ENCODE measurements at places on chromosomes 13 and 19. TPM values are rescaled to one million over a fixed set of nuclear protein-coding genes. Genes with fewer than 3 reads are reported as not detected.

DNA sequence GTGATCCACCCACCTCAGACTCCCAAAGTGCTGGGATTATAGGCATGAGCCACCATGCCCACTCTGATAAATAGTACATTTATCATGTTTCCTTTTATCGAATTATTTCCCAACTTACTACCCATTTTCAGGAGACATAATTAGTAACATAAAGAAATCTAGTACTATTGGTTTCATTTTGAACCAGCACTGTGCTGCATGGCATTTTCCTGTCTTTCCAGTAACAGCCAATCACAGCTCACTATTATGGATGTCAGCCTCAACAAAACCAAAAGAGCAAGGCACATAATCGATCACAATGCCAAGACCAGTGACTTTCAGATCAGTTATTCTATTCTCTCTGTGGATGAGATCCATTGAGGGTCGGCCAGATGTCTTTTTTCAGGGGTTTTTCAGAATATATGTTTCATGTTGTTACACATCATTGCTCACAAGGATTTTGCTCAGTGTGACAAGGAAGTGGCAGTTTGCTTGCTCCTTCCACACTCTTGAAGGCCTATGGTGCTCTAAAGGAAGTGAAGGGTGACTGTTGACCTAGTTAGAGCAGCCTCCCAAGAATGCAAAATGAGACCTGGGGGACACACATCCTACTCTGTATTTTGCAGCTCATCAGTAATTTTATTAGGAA, 233.4 kb downstream of the KCNRG start:
- no peak for DNase-seq

DNA sequence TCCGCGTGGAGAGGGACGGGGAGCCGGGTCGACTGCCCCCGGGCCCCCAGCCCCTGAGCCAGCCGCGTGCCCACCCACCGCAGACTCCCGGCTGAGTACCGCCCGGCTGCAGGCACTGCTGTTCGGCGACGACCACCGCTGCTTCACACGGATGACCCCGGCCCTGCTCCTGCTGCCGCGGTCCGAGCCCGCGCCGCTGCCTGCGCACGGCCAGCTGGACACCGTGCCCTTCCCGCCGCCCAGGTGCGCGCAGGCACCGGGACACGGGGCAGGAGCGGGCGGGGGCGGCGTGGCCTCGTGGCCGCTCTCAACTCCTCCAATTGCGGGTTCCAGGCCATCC, 1.6 kb downstream of the AMH start:
- DNase-seq: no peak

CGB2 gene
- not detected for total RNA-seq

ZNF382 gene
- total RNA-seq: 25.0 TPM

DENND1C gene
- total RNA-seq: 92.1 TPM

ADGRE3 gene
- total RNA-seq: not detected

GRCh38 chr19:18987456-18987855, 45.9 kb downstream of the SUGP2 start:
- no peak for DNase-seq

ZIC5 gene
- total RNA-seq: not detected

ZNF93 gene
- total RNA-seq: 23.5 TPM

ZNF345 gene
- total RNA-seq: 9.9 TPM

NOTCH3 gene
- 0.02 TPM for total RNA-seq

- DNase-seq: no peak
Measured at GRCh38 chr19:39171479-39172465, 25.0 kb upstream of the NCCRP1 start.

FFAR1 gene
- total RNA-seq: 1.4 TPM

FAM83E gene
- total RNA-seq: 8.5 TPM

- peak; percentile 14 for DNase-seq
Measured at GRCh38 chr19:6811906-6812305, 39.4 kb downstream of the VAV1 start.

ZNF835 gene
- 0.53 TPM for total RNA-seq

- DNase-seq: peak; percentile 53
Measured at GRCh38 chr19:1410136-1410786, 2.9 kb downstream of the DAZAP1 start.

GRCh38 chr19:44735011-44735410, 13.5 kb upstream of the BCL3 start:
- no peak for DNase-seq

- DNase-seq: peak; percentile 42
Measured at GRCh38 chr19:5891938-5892771, 11.4 kb downstream of the NDUFA11 start.

DNA sequence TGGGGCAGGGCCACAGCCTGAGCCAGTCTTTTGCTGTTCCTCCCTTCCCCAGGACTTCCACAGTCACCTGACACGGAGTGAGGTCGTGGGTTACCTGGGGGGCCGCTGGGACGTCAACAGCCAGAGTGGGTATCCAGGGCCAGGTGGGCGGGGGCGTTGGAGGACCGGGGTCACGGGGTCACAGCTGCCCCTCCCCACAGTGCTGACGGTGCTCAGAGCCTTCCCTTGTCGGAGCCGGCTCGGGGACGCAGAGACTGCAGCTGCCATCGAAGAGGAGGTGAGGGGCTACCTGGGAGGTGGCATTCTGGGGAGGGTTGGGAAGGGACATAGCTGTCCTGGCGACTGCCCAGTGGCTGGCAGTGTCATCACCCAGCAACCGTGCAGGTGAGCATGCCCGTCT, 11.5 kb downstream of the MPND start:
- no peak for DNase-seq

DNA sequence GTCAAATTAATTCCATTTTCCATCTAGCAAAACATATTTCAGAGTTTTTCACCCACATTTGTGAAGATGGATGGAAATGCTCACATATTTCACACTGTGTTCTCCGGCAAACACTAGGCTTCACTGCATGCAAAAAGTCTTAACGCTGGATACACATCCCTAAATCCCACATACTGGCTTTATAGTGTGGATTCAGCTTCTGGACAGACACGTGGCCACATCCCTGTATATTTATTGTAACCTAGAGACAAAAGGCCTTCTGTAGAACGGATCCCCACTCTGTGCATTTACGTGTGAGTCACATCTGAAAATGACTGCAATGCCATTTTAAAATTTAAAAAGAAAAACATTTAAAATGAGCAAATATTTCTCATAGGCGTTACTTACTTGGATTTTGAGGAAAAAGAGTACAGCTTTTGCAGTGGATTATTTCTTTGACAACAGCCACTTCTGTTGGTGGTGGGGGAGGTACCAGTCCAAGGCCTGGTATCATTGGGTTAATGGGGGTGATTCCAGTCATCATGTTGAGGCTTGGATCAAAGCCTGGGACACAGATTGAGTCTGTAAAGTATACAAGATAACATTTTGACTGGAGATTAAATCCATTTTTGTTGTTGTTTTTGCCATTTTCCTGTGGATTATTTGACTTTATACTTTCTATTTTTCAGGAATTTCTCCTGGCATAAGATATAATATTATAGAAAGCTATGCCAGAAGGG, 337.7 kb downstream of the DNAJC15 start:
- no peak for DNase-seq

DNA sequence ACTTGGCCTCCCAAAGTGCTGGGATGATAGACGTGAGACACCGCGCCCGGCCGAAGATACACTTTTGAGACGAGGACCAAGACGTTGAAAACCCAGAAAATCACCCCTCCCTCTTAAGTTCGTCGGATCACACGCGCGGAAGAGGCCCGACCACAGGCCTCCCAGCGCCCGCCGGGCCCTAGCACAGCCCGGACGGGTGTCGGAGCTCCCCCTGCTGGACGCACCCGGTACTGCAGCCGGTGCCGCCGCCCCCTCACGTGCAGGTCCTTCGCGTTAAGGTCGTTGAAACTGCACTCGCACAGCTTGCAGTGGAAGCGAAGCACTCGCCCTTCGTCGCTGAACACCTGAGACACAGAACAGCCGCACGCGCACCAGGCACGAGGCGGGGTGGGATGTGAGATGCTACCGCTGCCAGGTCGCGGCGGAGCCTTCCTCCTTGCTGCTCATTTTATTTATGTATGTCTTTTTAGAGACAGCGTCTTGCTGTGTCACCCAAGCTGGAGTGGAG, 35.7 kb upstream of the MATK start:
- peak; percentile 88 for DNase-seq

ATP8B3 gene
- total RNA-seq: 12.1 TPM

DNA sequence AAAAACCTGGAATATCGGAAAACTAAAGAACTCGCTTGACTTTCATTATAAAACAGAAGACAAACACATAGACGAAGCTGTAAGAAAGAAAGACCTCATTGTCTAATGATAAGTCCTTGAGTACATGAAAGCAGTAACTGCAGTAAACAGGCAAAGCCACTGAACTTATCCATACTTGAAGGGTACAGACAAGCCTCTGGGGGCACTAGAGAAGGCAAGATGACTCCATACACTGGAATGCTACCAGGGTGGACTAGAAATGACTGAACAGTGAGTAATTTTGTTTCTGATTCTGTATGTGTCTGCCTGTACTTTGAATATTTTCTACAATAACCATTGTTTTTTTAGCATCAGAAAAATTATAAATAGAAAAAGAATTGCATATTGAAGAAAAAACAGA, 507.9 kb downstream of the UQCRFS1 start:
- DNase-seq: no peak

KLK15 gene
- not detected for total RNA-seq

GRCh38 chr13:28654276-28654675, 4.7 kb upstream of the POMP start:
- no peak for DNase-seq

MAB21L1 gene
- not detected for total RNA-seq

DNA sequence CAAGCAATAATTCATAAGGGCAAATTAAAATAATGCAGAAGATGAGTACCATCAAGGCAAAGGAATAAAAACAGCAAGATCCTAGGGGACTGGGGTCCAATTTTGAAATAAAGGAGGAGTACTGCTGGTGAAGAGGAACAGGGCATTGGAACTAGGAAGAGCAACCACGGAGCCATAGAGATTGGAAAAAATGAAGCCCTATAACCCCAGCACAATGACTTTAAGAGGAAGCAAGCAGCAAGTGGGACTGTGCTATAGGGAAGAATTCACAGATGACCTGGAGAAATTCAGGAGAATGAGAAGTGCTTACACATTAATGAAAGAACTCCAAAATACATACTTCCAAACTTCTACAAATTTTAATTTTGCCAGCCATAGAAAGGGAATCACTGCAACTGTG, 44.9 kb upstream of the ITM2B start:
- DNase-seq: no peak

GDF15 gene
- 0.60 TPM for total RNA-seq

- peak; percentile 83 for DNase-seq
Measured at GRCh38 chr19:50358483-50359327, 6.7 kb downstream of the NAPSA start.

DNA sequence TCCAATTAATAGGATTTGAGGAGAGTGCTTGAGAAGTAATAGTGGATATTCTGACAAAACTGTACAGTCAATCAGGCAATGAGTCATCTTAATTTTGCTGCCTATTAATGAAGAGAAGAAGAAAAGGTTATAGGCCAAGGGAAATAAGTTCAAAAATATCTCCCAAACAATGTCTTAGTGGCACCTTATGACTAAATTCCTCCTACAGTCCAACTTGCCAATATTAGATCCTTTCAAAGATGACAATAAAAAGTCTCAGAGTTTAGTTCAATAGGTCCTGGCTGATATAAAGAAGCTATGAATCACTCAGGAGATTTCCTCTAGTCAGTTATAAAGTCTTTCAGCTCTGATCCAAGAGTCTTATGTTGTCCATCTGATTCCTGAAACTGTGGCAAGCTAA, 27.9 kb downstream of the UGGT2 start:
- no peak for DNase-seq

GRCh38 chr13:98978280-98978679, 416 bp upstream of the DOCK9 start:
- DNase-seq: no peak

DNA sequence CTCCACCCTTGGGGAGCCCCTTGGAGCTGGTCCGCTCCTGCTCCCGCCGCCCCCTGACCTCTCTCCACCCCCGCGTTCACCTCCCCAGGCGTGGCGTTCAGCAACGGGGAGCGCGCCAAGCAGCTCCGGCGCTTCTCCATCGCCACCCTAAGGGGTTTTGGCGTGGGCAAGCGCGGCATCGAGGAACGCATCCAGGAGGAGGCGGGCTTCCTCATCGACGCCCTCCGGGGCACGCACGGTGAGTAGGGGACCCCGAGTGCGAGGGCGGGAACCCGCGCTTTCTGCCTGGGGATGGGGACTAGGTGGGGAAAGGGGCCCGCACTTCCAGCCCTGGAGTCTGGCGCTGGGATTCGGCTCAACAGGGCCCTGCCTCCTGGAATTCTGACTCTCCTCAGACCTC, 1.7 kb downstream of the CYP2A13 start:
- no peak for DNase-seq

ZNF772 gene
- total RNA-seq: 7.7 TPM

SHANK1 gene
- total RNA-seq: not detected

SYT5 gene
- 1.9 TPM for total RNA-seq

- DNase-seq: no peak
Measured at GRCh38 chr19:13092158-13092543, 10.5 kb downstream of the LYL1 start.

DPF1 gene
- total RNA-seq: 0.99 TPM

RDH8 gene
- not detected for total RNA-seq

DNA sequence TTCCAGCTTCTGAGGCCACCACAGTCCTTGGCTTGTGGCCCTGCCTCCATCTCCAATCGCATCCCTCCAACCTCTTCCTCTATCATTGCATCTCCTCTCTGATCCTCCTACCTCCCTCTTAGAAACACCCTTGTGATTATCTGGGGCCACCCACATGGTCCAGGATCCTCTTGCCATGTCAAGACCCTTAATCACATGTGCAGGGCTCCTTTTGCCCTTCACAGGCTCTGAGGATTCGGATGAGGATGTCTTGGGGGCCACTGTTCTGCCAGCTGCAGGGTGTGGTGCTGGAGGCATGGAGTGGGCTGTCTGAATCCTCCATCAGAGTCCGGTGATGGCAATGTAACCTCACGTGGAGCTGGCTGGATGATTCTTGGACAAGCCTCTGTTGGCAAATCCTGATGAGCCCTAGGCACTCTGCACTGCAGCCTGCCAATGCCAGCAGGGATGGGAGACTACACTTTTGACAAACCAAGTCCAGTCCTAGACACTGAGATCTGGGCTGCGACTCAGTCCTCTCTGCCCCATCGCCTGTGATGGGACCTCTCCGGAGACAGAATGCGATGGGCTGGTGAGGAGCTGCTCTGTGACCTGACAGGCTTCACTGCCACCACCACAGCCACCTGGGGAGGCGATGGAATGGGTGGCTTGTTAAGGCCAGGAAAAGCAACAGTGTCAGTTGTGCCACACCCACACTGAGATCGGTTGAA, 61.2 kb downstream of the CCDC70 start:
- DNase-seq: no peak

DNA sequence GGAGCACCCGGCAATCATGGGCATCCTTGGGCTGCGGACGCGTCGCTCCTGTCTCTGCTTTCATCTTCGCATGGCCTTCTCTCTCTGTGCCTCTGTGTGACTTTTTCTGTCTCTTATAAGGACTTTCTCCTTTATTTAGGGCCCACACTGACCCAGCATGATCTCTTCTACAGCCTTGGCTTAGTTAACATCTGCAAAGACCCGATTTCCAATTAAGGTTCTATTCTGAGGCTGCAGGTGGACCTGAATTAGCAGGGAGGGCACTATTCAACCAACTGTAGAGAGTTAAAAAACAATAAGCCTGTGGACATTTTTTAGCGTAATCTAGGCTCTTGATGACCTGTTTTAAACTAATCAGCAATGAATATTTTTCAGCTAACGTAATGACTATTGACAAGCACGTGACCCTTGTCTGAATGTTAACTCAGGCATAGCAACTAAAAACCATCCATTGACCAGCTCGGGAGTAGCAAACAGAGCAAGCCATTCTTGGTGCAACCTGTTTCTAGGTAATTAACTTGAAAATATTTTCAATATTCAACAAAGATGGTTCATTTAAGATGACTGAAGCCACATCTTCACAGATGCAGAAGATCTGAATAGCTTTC, 15.2 kb downstream of the F10 start:
- DNase-seq: no peak
